ENCODE measurements at places on chromosomes 1 and 21. TPM values are rescaled to one million over a fixed set of nuclear protein-coding genes. Genes with fewer than 3 reads are reported as not detected.

Gene CACNA1E
- total RNA-seq, result 0.01 TPM

Gene DCDC2B
- not detected for total RNA-seq

Gene SYDE2
- total RNA-seq, result 1.0 TPM

Gene C1orf210
- not detected for total RNA-seq

Gene DYNLT4
- 0.67 TPM for total RNA-seq
